CD4-positive, CD25-positive, alpha-beta regulatory T cell (primary cell): ENCODE measurements at places on chromosomes 1 and 21. TPM values are rescaled to one million over a fixed set of nuclear protein-coding genes. Genes with fewer than 3 reads are reported as not detected.
A peak's percentile ranks its signal among the peaks of the same experiment; 100 is the strongest.

FAM110D gene
- polyA plus RNA-seq, result not detected

EVA1C gene
- polyA plus RNA-seq, result 7.4 TPM

DIPK1A gene
- polyA plus RNA-seq, result 13.0 TPM

BRDT gene
- not detected for polyA plus RNA-seq

HMCN1 gene
- 0.56 TPM for polyA plus RNA-seq

APOBEC4 gene
- not detected for polyA plus RNA-seq

NCMAP gene
- polyA plus RNA-seq, result not detected

PCSK9 gene
- polyA plus RNA-seq, result not detected

HAO2 gene
- polyA plus RNA-seq, result not detected

VPS45 gene
- polyA plus RNA-seq, result 25.8 TPM

OR10J4 gene
- polyA plus RNA-seq, result not detected

DNALI1 gene
- not detected for polyA plus RNA-seq

RGS13 gene
- not detected for polyA plus RNA-seq

PLA2G2D gene
- polyA plus RNA-seq, result not detected

CCDC185 gene
- polyA plus RNA-seq, result not detected

FCRLA gene
- 2.1 TPM for polyA plus RNA-seq

- no peaks in the 10 kb centered on the region for H3K27me3 ChIP-seq
- H3K36me3 ChIP-seq, result no peaks in the 10 kb centered on the region
- H3K4me3 ChIP-seq, result no peak overlapping the region
- no peaks in the 10 kb centered on the region for H3K4me1 ChIP-seq
These were observed 111.7 kb downstream of the LACTBL1 start for GRCh38 chr1:22860883-22861385.

DNA sequence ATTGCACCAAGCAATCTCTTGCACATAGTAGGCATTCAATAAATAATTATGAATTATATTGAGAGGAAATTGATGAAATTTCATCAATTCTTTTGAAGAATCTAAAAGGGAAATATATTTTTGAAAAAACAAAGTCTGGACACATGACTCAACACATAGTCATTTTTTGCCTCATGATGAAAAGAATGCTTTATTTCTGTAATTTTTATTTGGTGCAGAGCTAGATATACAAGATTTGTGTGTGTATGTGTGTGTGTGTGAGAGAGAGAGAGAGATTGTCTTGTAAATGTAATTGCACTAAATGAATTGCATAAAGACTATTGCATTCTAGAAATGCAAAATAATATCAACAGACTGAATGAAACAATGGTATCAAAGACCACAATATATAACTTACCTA lies 206.2 kb upstream of the C1orf87 start:
- no peak overlapping the region for H3K27ac ChIP-seq
- no peaks in the 10 kb centered on the region for H3K4me1 ChIP-seq
- no peak overlapping the region for H3K4me3 ChIP-seq
- H3K36me3 ChIP-seq, result no peaks in the 10 kb centered on the region
- no peak for DNase-seq
- H3K27me3 ChIP-seq, result no peaks in the 10 kb centered on the region

DNA sequence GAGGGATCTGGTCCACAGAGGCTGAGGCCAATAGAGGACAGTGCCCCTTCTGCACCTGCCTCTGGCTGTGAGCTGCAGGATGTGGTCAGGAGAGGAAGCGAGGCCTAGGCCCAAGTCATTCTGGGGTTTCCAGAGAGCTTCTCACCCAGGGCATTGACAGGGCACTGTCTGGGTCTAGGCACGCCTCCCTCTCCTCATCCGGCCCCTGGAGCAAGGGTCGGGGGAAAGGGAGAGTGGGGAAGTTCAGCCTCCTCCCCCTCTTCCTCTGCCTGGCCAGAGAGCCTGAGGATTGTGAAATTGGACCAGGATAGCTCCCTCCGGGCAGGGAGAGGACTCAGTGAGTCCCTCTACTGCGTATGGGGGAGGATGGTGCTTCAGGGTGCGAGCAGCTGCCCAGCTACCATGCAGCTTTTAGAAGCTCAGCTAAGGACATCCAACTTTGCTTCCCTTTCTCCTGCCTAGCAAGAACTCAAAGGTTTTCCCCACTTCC lies 6.3 kb upstream of the INAVA start:
- H3K36me3 ChIP-seq, result no peaks in the 10 kb centered on the region
- H3K27me3 ChIP-seq, result peaks cover 11% of the 10 kb centered on the region
- DNase-seq, result peak; percentile 77
- H3K4me3 ChIP-seq, result peak overlapping the region; percentile 57
- H3K4me1 ChIP-seq, result peaks cover 46% of the 10 kb centered on the region

DNA sequence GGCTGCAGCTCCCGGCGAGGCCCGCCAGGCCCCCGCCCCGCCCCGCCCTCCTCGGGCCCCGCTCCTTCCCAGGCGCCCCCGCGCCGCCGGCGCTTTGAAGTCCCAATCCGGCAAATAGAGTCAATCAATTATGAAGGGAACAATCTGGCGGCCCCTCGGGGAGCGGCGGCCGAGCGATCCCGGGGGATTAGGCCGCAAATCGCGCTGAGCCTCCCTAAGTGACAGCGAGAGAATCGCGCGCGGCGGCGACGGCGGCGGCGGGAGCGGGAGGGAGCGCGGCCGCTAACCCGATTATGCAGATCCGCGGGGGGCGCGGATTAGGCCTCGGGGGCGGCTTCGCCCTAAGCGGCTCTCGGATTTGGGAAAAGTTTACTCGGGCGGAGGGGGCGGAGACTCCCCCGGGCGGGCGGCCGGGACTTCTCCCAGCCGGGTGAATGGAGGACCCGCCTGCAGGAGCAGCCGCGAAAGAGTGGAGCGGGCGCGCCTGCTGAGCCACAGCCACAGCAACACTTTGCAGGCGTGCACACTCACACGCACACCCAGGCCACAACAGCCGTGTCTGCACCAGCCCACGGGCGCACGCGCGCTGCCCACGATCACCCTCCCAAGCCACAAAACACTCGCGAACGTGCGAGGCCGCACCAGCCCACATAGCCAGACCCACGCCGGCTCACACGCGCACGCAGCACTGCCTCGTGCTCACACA lies 23.0 kb upstream of the DMBX1 start:
- H3K4me3 ChIP-seq, result no peak overlapping the region
- no peak for DNase-seq
- H3K36me3 ChIP-seq, result no peaks in the 10 kb centered on the region
- no peak overlapping the region for H3K27ac ChIP-seq
- H3K27me3 ChIP-seq, result peaks cover 12% of the 10 kb centered on the region

- peaks cover 15% of the 10 kb centered on the region for H3K36me3 ChIP-seq
- DNase-seq, result no peak
- no peak overlapping the region for H3K27ac ChIP-seq
- peaks cover 8% of the 10 kb centered on the region for H3K4me1 ChIP-seq
- H3K27me3 ChIP-seq, result no peaks in the 10 kb centered on the region
These were observed 3.0 kb upstream of the MCL1 start for GRCh38 chr1:150582371-150582770.

GRCh38 chr1:49298304-49298703 lies 521.6 kb upstream of the BEND5 start:
- H3K27me3 ChIP-seq, result no peaks in the 10 kb centered on the region
- no peaks in the 10 kb centered on the region for H3K4me1 ChIP-seq
- H3K4me3 ChIP-seq, result no peak overlapping the region
- no peaks in the 10 kb centered on the region for H3K36me3 ChIP-seq
- H3K27ac ChIP-seq, result no peak overlapping the region
- DNase-seq, result no peak

DNA sequence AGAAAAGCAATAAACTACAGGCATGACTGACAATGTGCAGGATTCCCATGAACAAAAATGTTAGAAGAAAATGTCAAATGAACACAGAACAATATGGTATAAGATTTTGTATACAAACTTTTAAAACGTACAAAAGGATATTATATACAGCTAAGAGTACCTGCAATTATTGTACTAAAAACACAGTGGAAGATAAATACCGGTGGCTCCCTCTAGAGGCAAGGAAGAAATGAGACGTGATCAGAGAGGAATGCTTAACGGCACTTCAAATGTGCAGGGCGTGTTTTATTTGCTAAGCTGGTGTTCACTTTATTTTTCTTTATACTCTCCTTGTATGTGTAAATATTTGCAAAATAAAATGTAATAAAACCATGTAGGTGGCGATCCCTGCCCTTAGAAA lies 191.8 kb upstream of the SAMSN1 start:
- H3K4me3 ChIP-seq, result peak overlapping the region; percentile 9
- H3K36me3 ChIP-seq, result no peaks in the 10 kb centered on the region
- peaks cover 20% of the 10 kb centered on the region for H3K4me1 ChIP-seq
- peak; percentile 28 for DNase-seq
- no peak overlapping the region for H3K27ac ChIP-seq
- H3K27me3 ChIP-seq, result no peaks in the 10 kb centered on the region

DNA sequence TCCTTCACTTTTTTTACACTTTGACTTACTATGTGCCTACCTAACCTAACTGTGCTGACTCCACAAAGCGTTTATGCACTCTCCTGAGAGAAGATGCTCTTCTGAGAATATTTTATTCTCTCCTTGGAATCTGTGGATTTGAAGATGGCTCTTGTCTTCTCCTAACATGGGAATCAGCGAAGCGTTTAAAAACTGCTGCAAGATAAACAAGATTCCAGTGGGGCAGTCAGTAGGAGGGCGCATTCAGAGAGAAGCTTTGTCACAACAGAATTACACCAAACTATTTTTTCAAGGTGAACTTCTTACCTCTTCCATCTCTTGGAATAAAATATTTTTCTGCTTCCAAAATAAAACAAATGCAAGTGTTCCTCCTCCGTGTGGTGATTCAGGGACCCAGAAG lies 113.1 kb downstream of the FOXD2 start:
- no peak for DNase-seq
- H3K27ac ChIP-seq, result no peak overlapping the region
- no peaks in the 10 kb centered on the region for H3K36me3 ChIP-seq
- H3K27me3 ChIP-seq, result peaks cover 8% of the 10 kb centered on the region
- H3K4me1 ChIP-seq, result no peaks in the 10 kb centered on the region

DNA sequence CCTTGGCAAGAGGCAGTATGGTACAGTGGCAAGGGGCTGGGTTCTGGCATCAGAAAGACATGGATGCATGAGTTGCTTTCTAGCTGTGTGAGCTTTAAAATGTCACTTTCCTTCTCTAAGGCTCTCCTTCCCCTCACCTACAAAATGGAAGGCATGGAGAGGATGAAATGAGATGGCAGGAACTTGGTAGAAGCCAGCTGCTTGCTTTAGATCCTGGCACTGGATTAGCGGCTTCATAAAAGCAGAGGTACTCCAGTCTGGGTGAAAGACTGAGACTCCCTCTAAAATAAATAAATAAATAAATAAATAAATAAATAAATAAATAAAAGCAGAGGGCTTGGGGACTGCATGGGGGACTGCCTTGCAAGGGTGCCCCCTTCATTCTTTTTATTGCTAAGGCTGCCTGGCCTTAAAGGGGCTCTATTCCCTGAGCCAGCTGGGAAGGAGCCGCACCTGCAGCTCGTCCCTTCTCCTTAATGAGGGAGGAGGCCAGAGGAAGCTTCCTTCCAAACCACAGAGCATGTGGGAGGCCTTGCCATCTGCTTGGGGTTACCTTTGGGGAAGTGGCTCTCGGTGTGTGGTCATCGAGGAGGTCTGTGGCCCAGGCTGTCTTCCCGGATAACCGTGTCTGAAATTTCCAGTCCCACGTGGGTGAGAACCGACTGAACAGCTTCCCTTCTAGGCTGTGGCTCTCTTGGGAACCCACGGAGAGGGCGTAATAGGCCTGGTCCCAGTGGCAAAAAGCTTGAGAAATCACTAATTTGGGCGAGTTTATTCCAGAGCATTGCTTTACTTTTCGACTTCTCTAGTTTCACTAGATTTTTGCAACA lies 2.0 kb upstream of the ATP13A2 start:
- no peaks in the 10 kb centered on the region for H3K27me3 ChIP-seq
- peaks cover 7% of the 10 kb centered on the region for H3K36me3 ChIP-seq
- no peak overlapping the region for H3K27ac ChIP-seq
- no peak overlapping the region for H3K4me3 ChIP-seq

- no peaks in the 10 kb centered on the region for H3K36me3 ChIP-seq
- H3K27me3 ChIP-seq, result peaks cover 2% of the 10 kb centered on the region
- no peak overlapping the region for H3K27ac ChIP-seq
- no peak overlapping the region for H3K4me3 ChIP-seq
- DNase-seq, result no peak
These were observed 38.7 kb downstream of the AZIN2 start for GRCh38 chr1:33119532-33120217.

DNA sequence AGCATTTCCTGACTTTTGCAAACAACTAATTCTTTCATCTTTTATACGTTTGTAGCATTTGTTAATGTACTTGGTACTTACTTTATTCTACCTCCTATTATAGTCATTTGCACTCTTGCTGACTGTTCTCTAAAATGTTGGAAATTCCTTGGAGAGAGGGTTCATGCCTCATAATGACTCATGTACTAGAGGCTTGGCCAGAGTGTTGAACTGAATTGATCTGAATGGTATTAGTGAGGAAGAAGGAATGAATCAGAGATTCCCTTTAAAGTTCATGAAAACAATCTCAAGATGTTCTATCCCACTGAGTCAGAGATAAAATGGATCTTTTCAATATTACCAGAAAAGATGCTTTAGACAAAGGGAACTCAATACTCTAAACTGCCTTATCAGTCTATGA lies 383.4 kb downstream of the SEC16B start:
- no peak for DNase-seq
- H3K36me3 ChIP-seq, result no peaks in the 10 kb centered on the region
- no peaks in the 10 kb centered on the region for H3K27me3 ChIP-seq
- H3K4me3 ChIP-seq, result no peak overlapping the region

DNA sequence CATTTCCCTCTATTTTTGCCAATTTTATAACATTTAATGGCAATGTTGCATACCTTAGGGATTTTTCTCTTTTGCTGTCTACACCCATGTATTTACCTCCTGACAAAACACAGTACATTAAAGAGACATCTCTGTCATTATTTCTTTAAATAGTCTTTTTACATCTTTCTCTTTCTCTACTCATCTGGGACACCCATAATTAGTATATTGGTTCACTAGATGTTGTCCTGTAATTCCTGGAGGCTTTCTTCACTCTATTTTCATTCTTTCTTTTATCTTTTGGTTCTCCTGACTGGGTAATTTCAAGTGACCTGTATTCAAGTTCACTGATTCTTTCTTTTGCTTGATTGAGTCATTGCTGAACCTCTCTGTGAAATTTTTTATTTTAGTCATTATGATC lies 74.3 kb downstream of the FCRL5 start:
- no peak overlapping the region for H3K4me3 ChIP-seq
- no peaks in the 10 kb centered on the region for H3K36me3 ChIP-seq
- H3K27ac ChIP-seq, result no peak overlapping the region
- no peak for DNase-seq
- no peaks in the 10 kb centered on the region for H3K4me1 ChIP-seq
- no peaks in the 10 kb centered on the region for H3K27me3 ChIP-seq

DNA sequence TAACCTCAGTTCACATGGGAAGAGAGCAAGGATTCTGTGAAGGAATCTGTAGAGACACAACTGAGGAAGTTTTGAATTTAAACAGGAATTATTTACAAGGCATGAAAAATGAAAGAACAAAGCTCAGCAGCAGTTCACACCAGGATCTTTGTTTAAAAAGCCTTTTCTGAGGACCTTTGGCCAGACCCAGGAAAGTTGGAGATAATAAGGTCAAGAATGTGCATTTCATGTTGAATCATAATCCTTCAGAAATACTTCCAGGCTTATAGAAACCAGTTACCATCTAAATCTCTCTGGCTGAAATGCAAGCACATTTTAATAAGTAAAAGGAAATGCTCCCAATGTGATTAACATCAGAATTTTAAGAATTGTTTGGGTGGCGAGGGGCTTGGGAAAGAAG lies 2.7 kb downstream of the CLIC6 start:
- no peak overlapping the region for H3K4me3 ChIP-seq
- no peak for DNase-seq
- no peaks in the 10 kb centered on the region for H3K36me3 ChIP-seq
- peaks cover 4% of the 10 kb centered on the region for H3K4me1 ChIP-seq
- peaks cover 28% of the 10 kb centered on the region for H3K27me3 ChIP-seq
- no peak overlapping the region for H3K27ac ChIP-seq
